ENCODE measurements at places on chromosomes 1 and 21.

DNA sequence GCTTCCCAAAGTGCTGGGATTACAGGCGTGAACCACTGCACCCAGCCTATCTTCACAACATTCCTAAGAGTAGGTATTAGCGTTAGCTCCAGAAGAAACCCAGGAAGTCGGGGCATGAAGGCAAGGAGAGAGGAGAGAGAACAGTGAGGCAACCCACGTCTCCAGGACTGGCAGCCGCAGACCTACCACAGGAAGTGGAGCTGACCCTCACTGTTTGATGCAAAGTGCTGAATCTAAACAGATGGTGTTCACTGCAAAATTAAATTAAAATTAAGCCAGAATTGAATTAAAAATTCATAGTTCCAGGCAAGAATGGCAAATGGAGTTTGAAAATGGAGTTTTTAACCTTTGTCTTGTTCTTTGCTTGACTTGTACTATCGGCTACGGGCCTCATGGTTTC lies 6.7 kb downstream of the ECE1 start:
- DNase-seq = no peak

GRCh38 chr1:12658531-12659453 lies 14.9 kb downstream of the AADACL4 start:
- DNase-seq = no peak

DNA sequence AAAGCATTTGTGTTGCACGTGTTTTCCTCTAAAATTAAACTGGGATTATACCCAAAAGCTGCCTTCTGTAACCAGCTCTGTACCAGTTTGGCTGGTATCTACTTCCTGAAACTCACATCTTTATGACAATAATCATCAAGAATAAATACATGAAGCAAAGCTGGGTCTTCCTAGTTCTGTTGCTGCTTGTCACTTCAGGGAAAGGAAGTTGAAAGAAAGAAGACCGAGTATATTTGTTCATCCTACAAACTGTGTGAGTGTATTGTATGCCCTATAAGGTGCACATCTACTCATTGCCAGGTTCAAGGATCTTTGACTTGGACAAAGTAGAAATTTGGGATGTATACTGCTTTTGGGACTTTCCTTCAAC lies 29.1 kb upstream of the IFNGR2 start:
- DNase-seq = no peak

GRCh38 chr1:163870666-163871065 lies 548.9 kb downstream of the NUF2 start:
- no peak for DNase-seq

DNA sequence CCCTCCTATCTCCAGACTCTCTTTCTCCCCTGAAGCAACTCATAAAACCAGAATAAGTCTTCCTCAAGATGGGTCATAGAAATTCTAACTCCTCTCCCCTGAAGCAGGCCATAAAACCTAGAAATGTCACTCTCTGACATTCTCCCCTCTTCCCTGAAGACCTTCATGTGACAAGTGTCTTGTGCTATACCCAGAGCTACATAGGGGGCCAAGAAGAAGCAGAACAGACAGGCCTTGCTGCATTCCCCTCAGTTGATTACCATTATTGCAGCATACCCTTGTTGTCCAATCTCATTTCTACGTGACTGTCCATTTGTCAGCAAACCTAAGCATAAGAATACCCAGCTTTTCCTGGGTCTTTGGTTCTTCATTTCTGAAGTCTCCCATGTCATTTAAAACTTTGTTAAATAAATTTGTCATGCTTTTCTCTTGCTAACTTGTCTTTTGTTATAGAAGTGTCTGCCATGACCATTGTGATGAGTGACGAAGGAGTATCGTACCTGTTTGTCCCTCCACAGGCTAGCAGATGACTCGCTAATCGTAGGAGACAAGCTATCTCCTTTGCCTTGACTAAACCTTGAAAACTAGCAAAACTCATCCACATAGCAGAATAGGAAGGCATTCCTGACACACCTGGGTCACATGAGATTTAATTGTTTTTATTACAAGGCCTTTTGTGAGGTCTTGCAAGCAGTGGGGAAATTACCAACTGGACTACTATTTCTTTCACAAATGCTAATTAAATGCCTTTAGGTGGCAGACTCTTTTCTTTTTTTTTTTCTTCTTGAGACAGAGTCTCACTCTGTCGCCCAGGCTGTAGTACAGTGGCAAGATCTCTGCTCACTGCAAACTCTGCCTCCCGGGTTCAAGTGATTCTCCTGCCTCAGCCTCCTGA lies 39.4 kb upstream of the ZNF326 start:
- no peak for DNase-seq

DNA sequence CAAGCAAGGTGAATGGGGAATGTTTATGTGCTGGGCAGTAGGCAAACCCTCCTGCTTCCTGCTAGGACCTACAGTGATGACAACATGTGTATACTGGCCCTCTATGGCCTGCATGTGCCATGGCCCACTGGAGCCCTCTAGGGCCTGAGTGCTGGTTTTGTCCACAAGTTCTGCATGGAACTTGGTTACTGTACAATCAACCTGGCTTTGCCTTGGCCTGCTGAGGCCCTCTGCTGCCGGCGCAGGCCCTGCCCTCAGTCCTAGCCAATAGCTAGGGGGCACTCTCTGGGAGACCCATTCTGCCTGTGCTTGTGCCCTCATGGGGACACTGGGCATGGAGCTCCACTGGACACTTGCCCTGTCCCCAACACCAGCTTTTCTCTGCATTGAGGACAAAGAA lies 138.6 kb upstream of the NGF start:
- DNase-seq = no peak

DNA sequence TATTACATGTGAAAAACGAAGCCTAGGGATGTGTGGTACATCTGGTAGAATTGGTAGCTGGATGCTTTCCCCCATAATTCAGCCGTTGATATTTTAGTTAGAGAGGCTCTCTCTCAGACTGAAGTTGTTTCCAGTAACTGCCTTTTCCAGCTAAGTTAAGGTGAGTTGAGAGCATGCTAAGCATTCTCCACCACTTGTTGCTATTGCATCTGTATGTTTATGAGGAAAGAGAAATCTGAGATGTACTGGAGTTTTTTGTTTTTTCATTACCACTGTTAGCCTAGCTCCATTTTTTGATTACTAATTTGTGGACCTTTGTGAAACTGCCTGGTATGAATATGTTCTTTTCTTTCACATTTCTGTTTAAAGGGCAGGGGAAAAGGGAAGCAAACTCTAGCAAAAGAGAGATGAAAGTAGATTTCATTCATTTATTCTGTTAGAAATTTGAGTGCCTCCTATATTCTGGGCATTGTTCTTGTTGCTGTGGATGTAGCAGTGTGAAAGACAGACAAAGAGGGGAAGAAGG lies 189.9 kb upstream of the CACYBP start:
- no peak for DNase-seq

GRCh38 chr1:107943694-107944093 lies 21.3 kb downstream of the VAV3 start:
- DNase-seq = no peak

DNA sequence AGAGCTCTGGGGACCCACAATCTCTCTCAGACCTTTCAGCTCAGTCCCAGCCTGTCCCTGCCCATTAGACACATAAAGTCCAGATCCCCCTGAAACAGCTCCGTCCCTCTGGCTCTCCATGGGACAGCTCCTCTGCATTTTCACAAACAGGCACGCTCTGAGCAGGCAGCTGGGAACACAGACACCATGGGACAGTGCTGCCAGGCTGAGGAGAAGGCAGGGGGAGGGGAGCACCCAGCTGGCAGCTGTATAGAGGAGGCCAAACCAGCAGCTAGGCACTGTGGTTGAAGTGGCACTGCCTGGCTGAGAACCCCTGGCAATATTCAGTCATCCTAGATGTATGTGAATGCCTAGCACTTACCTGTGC lies 2.0 kb downstream of the TMEM63A start:
- DNase-seq = no peak

DNA sequence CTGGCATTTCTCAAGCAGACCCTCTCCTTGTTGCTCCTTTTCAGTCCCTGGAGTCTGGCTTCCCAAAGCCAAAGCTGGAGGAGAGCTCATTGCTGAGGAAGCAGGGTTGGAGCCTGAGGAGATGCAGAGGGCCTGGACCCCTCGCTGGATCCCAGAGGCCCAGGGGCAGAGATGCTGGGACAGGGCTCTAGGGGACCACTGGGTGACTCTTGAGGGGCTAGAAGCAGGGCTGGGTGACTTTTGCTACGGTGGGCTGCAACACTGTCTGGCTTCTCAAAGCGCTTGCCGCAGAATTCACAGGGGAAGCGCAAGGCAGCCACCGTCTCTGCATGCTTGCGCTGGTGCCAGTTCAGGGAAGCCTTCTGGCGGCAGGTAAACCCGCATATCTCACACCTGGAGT lies 8.8 kb downstream of the ZNF692 start:
- DNase-seq = no peak

DNA sequence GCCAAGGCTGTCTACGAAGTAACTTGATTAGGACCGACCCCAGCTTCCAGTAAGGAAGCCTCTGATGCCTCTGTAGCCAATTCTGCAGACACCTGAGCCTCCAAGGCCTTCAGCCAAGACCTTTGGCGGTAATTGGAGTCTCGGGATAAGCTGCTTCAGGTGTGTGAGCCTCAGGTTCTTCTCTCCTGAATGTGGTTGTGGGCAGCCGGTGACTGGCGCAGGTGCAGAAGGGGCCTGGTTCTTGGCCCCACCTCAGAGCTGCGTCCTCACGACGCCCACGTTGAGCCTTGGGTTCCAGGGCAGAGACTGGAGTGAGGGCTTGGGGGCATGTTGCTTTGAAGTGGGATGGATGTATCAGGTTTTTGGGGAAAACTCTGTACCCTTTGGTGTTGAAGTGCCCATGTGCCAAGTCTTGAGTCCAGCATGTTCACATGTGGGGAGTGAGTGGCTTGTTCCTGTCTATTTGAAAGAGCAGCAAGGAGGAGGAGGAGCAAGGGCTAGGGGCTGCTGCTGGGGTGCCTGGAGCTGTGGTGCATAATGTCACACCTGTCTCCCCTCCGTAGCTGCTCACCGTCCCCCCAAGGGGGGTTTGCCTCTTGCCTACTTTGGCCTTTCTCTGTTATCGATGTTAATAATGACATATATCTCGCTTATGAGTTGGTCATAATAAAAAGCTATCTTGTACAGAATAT lies 1.4 kb downstream of the PSEN2 start:
- DNase-seq = no peak

DNA sequence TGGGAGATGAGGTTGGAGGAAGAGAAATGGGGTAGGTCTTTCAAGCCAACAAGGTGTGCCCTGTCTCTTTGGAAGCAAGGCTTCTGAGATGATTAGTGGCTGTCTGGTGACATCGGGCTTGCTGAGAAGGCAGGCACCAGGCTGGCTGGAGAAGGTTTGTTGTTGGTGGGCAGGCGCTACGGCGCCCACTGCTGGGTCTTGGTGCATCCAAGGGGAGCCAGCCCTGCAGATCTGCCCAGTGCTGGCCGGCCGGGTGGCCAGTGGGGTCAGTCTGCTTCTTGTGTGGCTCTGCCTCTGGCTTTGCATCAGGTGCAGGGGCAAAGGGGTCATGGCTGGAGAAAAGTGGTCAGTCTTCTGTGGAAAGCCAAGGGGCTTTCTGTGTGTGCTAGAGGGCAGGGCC lies 126.2 kb downstream of the TLR5 start:
- DNase-seq = no peak

DNA sequence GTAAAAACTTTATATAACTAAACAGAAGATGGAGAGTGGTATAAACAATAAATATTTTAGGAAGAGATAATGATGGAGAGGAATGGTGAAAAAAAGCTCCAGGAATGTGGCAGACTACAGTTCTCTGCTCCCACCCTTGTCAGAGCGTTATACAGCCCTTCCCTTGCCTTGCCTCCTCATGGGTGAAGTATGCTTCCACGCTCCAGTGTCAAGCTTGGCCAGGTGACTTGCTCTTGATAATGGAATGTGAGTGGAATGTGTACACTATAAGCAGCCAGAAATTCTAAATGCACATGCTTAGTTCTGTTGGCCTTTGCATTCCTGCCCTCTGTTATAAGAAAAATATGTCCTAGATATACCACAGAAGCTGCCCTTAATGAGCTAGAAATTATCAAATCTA lies 24.7 kb upstream of the POGK start:
- no peak for DNase-seq

DNA sequence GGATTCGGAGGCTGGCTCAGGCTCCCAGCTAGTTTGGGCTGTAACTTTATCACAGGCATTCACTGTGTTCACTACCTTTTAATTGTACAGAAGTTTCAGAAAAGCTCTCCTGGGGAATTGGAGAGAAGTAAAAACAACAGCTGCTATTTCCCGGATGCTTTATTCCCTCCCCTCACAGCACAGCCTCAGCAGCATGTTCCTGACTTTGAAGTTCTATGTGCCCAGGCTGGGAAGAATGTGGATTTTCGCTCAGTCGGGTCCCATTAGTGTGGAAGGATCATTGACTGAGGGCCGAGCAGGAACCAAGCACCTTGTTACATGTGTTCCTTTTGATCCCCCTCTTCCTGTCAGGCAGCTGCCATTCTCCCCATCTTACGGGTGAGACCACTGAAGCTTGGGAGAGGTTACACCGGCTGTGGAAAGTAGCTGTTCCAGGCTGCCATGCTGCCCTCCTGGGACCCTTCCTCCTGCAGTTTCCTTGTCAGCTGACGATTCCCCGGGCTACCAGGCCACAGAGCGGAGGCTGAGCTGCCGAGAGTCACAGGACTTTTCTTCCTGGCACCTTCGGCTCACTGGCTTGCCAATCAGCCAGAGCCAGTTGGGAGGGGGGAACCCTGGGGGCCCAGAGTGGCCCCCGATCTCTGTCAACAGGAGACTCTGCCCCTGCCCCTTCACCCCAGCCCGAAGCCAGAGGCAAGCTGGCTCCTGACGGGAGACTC lies 223.1 kb upstream of the TMEM51 start:
- no peak for DNase-seq

- DNase-seq = no peak
Observed at GRCh38 chr21:25369524-25370300, 237.6 kb downstream of the MRPL39 start.

- no peak for DNase-seq
Observed at GRCh38 chr1:18994381-18994780, 37.9 kb upstream of the IFFO2 start.

- DNase-seq = no peak
Observed at GRCh38 chr1:69171248-69171647, 396.5 kb upstream of the LRRC7 start.

DNA sequence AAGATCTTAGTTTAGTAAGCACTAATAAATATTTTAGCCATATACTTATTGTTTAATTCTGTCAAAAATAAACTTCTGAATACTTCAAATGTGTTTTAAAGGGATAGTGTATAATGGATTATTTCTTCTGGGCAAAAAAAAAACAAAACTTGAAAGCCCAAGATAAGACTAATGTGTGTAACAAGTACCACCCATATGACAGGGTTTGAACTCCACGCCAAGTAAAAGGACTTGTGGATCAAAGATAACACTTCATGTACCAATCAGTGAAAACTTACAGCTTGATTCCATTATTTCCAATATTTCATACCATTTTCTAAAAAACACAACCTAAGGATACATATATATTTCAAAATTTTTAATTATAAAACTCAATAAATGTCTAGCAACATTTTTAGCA lies 59.5 kb downstream of the DENND1B start:
- no peak for DNase-seq
